Fibroblast of skin of left biceps (primary cell): ENCODE measurements at places on chromosomes 2 and 18.
A peak's percentile ranks its signal among the peaks of the same experiment; 100 is the strongest.

DNA sequence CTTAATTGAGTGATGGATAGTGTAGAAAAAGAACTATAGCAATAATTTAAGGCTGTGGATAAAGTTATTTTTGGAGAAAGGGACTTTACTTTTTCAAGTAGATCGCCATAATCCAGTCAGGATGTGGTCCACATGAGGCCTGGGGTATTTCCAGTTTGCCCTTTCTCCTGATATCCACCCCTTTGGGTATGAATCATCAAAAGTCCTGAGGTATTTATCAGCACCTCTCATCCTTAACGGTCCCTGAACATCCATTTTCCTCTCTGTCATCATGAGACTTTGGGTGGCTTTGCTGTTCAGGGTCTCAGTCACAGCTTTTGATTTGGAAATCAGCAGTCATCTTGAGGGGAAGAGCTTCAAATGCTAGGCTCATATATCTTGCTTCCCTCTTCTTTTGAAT, 39.3 kb upstream of the ELAC1 start:
- no peak for DNase-seq

- DNase-seq = no peak
These were observed 37.0 kb upstream of the GRHL1 start for GRCh38 chr2:9914384-9915065.

- no peak for DNase-seq
These were observed 1061.6 kb upstream of the FAM98A start for GRCh38 chr2:34660741-34661140.

DNA sequence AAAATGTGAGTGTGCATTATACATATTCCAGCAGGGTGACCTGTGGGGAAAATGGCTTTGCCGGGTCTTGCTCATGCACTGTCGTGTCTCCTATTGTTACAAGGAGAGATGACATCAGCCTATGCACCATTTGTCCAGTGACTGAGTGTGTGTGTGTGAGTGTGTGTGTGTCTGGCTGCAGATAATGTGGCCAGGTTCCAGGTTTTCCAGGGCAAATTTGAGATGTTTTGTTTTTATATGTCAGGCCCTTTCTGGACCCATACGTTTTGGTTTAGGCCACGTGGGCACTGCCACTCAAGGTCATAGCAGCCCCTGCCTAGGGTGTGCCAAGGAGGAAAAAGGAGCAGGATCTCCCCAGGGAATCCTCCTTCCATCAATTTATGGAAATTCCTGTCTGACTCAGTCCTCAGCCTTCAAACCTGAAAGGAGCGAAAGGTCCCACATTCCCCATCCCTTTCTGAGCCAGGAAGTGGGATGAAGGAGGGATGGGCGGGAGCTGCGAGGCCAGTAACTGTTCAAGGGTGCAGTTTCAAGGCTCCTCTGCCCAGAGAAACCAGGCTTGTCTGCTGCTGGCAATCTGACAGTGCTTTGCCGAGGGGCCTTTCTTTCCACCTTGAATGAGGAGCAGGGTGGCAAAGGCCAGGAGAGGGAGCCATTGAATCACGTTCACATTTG, 93.0 kb upstream of the SMAD2 start:
- DNase-seq = peak; percentile 29

DNA sequence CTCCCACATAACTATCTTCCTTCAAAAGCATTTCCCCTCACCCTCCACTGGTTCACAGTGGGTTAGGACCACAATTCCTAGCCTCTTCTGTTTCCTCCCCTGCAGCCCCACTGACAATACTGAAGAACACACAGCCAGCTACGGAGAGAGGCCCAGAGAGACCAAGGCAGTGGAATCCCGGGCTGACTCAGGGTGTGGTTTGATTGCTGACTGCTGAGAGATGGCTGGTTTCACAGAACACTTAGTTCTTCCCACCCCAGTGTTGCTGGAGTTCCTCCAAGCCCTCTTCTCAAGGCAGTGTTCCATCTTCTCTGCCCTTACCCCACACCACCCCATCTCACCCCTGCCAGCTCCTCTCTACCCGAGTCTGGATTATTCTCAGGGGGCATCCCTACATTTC, 43.3 kb upstream of the ZFP36L2 start:
- DNase-seq = peak; percentile 54

DNA sequence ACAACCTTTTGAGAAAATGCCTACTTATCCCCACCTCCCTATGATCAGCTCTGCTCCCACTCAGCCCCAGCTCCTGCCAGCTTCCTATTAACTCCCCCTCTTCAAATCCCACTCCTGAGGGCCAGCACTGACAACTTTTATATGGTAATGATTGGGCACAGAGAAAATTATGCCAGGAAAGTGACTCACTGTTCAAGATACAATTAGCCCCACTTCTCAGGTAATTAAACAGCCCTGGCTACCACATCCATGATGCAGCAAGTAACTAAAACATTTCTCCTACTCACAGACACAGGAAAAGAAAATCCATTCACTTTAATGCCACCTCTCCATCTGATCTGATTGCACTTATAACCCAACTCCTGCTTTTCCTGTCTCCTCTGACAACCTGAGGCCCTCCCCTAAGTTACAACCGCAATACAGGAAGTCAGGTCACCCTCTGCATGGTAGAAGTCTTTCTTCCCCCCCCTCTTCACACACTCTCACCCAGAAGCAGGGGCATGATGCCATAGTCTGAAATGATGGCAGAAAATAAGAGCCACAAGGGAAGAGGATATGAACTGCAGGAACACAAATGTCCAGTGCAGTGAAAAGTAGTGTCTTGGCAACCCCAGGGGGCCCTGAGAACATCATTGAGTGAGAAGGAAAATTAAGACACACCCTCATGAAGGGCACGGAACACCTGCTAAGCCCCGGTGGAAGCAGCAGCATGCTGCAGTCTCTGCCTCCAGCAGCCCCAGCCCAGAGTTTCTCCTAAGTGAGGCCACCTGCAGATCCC, 54.4 kb downstream of the STK39 start:
- no peak for DNase-seq

GRCh38 chr2:106044021-106044420, 150.1 kb downstream of the UXS1 start:
- DNase-seq = no peak
